ENCODE measurements at places on chromosomes 1 and 21. TPM values are rescaled to one million over a fixed set of nuclear protein-coding genes. Genes with fewer than 3 reads are reported as not detected.

DNA sequence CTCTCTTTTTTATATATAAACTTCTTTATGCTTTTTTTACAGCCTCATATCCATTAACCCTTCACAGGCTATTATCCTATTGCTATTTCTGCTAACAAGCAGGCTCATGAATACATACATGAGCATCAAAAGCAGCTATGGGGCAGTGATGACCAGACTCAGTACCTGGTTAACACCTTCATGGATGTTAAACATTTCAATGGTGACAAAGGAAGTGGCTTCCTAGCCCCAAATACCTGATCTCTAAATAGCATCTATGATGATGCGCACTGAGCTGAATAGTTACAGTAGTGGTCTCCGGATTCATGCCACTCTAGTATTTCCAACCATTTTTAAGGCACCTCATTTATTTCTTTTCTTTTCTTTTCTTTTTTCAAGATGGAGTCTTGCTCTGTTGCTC, 101.1 kb downstream of the TM2D1 start:
- DNase-seq = no peak

- DNase-seq = no peak
Observed at GRCh38 chr1:53769780-53770179, 30.8 kb upstream of the GLIS1 start.

GRCh38 chr1:19139711-19140110, 70.4 kb downstream of the UBR4 start:
- no peak for DNase-seq

GRCh38 chr1:205442051-205442725, 13.7 kb downstream of the BLACAT1 start:
- DNase-seq = no peak

DNA sequence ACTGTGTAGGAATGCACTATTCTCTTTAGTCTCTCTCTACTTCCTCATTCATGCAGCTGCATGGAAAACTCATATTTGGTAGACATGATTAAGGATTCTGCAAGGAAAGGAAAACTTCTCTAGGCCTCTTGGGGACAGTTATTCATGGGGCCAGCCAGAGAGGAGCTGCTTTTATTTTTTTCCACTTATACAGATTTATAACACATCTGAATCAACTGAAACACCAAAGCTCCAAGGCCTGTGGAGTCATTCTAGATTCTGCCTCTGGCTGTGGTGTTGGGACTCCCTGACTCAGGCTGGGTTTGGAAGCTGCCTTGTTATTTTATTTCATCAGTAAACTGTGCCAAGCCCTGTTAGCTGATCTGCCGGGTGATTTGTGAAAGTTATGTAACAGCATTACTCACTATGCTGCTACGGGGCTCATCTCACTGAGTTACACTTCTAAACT, 83.9 kb upstream of the EDEM3 start:
- no peak for DNase-seq

DNA sequence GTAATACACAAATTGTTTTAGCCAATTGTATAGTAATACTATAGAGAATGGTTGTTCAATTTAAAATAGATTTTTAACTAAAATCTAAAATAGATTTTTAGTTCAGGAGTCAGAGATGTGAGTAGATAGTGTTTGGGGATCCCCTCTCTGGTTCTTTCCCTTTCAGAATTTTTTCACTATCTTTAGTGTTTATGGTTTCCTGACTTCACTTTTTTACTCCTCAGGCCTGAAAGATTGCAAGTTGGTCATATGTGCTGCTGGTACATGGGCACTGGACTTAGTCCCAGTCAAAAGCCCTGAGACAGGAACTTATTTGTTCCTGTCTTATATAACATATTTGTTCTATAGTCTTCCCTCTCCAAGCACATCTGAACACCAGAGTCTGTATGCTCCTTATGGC, 96.8 kb upstream of the ATP1B1 start:
- no peak for DNase-seq

- no peak for DNase-seq
Observed at GRCh38 chr1:225954753-225955152, 13.7 kb upstream of the LEFTY2 start.

DNA sequence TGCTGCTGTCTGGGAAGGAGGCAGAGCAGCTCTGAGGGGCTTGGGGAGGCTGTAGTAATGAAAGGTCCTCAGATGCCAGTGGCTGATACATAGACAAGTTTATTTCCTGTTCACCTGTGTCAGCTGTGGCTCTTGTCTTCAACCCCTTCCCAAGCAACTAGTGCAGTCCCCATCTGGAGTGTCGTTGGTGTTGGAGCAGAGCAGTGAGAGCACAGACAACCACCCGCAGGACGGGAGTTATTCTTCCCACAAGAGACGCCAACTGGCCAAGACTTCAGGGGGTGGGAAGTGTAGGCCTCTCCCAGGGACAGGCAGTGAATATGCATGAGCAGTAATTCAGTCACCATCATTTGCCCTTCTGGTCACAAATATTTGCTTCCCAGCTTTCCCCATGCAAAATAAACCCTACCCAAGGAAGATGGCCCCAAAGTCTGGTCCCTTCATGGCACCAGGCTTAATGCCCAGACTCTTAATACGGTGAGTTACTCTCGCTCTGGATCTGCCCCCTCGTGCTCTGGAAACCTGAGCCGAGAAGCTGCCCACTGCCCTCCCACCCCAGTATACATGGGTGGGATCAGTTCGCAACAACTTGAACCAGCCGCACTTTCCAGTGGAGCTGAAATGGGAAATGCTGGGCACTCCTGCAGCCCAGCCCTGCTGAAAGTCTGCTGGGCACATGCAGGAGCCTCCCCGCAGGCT, 153.5 kb upstream of the COL6A1 start:
- no peak for DNase-seq

- DNase-seq = no peak
Observed at GRCh38 chr1:208118841-208119606, 125.2 kb downstream of the PLXNA2 start.

The C1orf94 gene
- total RNA-seq = not detected

The AADACL4 gene
- total RNA-seq = not detected

The ANKRD35 gene
- not detected for total RNA-seq

The OR2T35 gene
- not detected for total RNA-seq

The PADI1 gene
- 0.41 TPM for total RNA-seq

The RGS4 gene
- 14.1 TPM for total RNA-seq

The MYCL gene
- total RNA-seq = 0.62 TPM

The IL19 gene
- total RNA-seq = not detected

The MR1 gene
- 2.7 TPM for total RNA-seq
